ENCODE measurements at places on chromosomes 2 and 18.

- no peak for DNase-seq
Measured at GRCh38 chr2:689877-690510, 12.8 kb upstream of the TMEM18 start.

DNA sequence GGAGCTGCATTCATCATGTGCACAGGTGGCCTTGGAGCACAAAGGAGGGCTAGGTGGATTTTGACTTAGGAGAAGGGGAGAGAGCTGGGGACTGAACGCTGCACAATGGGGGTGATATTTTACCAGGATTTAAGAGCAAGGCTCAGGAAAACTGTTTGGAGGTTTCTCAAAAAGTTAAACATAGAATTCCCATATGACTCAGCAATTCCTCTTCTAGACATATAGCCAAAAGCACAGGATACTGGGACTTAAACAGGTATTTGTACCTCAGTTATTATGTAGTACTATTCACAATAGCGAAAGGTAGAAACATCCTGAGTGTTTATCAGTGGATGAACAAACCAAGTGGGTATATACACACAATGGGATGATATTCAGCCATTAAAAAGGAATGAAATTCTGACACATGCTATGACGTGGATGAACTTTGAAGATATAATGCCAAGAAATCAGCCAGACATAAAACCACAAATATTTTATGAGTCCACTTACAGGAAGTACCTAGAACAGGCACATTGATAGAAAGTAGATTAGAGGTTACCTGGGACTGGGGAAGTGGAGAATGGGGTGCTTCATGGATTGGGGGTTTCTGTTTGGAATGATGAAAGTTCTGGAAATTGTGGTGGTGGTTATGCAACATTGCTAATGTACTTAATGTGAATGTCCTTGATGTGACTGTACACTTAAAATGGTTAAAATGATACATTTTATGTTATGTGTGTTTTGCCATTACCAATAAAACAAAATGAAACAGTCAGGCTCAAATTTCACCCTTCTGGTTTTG, 216.9 kb downstream of the HAUS1 start:
- DNase-seq = no peak

DNA sequence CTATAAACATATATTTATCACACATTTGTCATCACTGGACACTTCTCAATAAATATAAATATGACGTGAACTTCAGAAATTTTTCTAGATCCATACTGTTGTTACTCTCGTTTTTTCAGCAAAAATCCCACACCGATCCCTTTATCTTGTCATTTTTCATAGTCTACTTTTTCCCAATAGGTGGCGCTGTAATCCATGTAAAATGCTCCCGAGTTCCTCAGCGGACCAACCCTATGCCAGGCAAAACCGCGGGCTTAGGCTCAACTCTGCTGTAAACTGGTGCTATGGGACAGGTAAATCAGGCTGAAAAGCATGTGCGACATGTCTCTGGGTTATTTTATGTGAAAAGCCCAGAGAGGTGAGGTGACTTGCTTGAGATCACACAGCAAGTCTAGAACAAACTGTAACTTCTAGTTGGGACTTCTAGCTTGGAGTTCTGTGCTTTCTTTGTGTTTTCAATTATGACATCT, 104.0 kb downstream of the COBLL1 start:
- DNase-seq = peak; percentile 67

- DNase-seq = no peak
Measured at GRCh38 chr18:59649591-59649990, 47.6 kb downstream of the CCBE1 start.

DNA sequence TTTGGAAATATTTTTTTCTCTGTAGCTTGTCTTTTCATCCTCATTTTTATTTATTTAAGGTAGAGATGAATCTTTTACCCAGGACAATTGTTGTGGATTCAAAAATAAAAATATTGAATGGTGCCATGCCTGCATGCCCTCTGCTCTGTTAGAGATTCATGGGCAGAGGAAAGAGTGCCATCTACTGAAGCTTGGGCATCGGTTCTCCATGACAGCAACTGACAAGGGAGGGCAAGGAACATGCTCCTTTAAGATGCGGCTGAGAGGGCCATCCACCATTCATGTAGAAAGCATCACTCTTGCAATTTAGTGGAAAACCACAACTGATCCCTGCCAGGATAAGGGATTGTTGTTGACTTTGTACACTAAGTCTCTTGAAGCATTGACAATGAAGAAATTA, 79.9 kb downstream of the PARD3B start:
- DNase-seq = no peak

GRCh38 chr2:131557558-131558321, 30.1 kb downstream of the CCDC74A start:
- DNase-seq = no peak

- DNase-seq = no peak
Measured at GRCh38 chr2:46960618-46961017, 45.0 kb upstream of the MCFD2 start.

DNA sequence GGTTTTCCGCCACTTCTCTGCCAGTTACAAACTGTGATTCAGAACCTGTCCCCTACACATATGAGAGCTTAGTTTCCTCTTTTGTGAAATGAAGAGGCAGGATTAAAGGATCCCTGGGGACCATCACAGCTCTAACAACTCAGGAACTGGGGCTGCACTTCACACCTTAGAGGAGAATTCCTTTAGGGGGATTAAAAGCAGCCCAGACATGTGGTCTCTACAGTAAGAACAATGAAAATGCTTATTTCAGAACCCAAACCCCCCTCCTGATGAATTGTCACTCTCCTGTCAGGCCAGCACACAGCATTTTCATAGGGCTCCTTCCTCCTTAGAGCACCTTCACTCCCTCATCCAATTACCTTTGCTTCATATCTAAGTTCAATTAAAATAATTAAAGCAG, 101.5 kb upstream of the NEDD4L start:
- DNase-seq = no peak

DNA sequence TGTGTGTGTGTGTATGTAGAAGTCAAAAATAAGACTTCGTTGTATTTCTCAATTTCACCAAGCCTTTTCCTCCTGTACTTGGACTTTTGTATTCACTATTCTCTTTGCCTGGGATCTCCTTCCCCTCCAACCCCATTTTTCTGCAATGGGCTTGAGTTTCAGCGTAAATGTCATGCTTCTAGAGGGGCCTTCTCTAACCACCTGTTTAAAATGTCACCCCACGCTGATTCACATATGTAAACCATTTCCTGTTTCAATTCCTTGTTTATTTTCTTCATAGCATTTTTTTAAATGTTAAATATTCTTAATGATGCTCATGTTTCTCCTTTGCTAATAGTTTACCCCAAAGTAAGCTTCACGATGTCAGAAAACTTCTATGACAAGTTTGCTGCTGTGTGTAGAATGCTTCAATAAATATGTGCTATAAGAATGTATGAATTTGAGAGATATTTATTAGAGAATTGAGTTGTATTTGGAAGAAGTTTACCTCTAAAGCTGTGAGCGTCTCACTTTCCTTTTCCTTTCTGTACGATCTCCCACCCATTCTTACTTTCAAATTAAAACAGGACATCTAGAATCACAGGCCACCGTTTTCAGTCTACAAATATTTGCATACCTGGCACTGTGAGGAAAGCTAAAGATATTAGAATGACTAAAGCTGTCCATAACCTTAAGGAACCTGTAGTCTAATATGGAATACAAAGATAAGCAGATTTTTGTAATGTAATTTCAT, 762.4 kb downstream of the LRRTM4 start:
- DNase-seq = no peak

DNA sequence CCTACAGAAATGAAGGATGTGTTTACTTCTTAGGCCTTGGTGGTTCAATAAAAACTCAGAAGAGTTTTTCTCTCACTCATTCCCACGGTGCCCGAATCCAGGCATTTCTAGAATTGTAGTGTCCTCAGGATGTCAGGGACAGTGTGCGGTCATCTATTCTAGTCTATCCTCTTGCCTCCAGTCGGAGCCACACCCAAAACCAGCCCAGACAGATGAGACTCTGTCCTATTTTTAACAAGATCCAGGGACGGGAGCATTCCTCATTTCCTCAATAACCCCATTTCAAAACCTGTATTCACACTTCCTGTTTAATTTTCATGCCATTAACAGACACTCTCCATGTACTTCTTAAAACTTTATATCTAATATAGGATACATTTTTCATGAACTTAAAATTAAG, 11.6 kb upstream of the RBMS1 start:
- peak; percentile 79 for DNase-seq

DNA sequence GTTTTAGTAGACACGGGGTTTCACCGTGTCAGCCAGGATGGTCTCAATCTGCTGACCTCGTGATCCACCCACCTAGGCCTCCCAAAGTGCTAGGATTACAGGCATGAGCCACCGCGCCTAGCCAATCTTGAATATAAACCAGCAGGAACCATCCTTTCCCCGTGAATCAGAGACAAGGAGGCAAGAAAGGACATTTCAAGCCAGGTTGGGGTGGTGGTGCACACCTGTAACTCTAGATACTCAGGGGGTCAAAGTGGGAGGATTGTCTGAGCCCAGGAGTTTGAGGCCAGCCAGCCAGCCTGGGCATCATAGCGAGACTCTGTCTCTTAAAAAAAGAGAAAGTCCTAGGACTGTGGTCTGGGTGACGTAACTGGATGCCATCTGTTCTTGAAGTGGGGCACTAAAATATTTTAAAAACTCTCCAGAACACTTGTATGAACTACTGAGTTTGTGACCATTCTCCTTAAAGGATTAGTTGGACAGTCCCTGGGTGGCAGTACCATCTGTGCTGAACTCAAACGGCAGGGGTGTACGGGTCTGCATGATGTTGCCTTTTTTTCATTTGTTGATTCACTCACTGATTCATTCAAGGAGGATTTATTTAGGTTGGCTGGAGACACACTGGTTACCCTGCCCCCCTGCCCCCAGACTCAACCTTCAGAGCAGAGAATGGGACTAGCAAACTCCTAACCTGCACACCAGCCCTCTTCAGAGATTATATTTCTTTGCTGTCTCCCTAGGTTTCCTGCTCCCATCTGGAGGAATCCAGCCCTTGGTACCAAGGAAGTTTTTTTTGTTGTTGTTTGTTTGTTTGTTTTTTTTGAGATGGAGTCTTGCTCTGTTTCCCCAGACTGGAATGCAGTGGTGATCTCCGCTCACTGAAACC, 2.9 kb upstream of the TLX2 start:
- no peak for DNase-seq

GRCh38 chr2:84870306-84870705, 10.6 kb downstream of the TRABD2A start:
- no peak for DNase-seq

- DNase-seq = no peak
Measured at GRCh38 chr2:174881678-174882077, 117.4 kb upstream of the CHRNA1 start.

DNA sequence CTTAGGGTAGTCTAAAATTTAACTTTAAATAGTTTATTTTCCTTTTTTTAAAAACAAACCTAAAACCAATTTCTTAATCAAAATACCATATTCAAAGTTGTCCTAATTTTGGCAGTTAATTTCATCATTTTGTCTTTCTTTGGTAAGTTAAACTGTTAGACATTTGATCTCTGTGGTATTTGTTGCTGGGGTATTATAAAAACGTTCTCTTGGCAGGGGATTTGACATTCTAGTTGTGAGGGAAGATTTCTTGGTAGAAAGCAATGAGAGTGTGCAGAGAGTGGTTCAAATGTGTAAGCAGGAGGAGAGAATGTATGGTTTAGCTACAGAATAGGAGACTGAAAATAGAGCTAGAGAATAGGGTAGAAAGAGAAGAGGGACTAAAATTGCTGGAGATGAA, 14.6 kb downstream of the GULP1 start:
- DNase-seq = no peak

GRCh38 chr2:230717600-230717999, 5.0 kb downstream of the CAB39 start:
- DNase-seq = no peak

- DNase-seq = no peak
Measured at GRCh38 chr2:42556315-42556890, 12.0 kb upstream of the MTA3 start.

DNA sequence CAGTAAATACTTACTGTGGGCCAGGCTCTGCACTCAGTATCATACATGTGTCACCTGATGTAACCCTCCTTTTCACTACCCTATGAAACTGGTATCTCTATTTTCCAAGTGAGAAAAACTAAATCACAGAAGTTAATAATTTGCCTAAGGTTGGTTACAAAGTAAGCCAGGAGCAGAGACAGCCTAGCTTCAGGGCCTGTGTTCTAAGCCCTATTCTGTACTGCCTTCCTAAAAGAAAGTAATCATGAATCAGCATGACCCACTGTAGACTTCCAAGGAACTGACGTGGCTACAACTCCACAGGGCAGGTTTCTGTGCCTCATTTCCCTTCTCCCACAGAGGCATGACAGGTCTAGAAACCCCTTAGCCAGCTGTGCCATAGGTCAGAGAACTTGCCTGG, 14.3 kb downstream of the ZNF142 start:
- DNase-seq = no peak

DNA sequence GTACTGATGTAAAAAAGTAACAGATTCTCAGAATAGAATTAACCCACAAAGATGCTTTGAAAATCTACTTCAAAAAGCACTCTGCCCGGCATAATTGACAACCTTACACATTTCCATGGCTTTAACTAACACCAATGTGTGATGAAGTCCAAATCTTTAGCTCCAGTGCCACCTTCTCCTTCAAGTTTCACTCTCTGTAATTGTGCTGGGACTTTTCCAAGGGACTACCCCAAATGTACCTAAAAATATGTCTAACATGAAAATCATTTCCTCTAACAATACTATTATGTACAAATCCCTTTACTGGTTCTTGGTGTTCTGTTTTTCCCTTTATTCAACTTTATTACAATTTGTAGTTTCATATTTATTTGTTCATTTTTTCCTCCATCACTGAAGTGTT, 20.6 kb upstream of the UBE2E3 start:
- DNase-seq = no peak

- no peak for DNase-seq
Measured at GRCh38 chr18:47602273-47602897, 328.1 kb downstream of the SMAD2 start.

- no peak for DNase-seq
Measured at GRCh38 chr2:39604866-39605265, 60.9 kb upstream of the TMEM178A start.

DNA sequence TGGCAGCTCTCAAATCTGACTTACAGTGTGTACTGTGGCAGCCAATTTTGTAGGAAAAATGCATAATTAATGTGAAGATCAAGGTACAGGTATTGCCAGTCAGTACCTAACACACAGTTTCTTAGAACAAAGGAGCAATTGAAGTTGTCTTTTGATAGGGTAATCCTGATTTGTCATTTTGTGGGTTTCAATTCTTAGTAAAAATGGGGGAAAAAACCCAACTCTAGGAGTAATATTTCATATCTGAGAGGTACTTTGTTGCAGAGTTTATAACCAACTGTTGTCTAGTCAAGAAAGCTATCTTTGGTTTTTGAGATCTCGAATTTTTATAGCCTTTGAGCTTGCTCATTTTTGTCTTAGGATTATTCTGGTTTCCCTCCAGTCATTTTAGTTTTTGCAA, 16.1 kb downstream of the SPATS2L start:
- DNase-seq = no peak

- DNase-seq = no peak
Measured at GRCh38 chr2:167946441-167946841, 301.0 kb downstream of the STK39 start.
